CD4-positive, alpha-beta T cell (primary cell): ENCODE measurements at places on chromosomes 16 and 17.

GRCh38 chr17:66836063-66837005, 1.4 kb downstream of the CACNG5 start:
- DNase-seq = no peak

- DNase-seq = no peak
Observed at GRCh38 chr16:57889522-57889921, 81.4 kb downstream of the CNGB1 start.

DNA sequence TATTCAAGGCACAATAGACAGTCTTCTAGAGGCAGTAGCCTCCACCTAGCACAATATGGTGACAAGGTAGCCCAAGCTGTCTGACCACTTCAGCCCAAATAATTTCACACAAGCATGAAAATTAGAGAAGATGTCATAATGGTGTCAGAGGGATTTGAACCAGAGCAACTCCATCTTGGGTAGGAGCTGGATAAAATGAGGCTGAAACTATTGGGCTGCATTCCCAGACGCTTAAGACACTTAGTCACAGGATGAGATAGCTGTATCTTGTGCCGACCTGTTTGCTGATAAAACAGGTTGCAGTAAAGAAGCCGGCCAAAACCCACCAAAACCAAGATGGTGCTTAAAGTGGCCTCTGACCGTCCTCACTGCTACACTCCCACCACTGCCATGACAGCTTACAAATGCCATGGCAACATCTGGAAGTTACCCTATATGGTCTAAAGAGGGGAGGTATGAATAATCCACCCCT, 192.6 kb downstream of the CPPED1 start:
- DNase-seq = no peak

DNA sequence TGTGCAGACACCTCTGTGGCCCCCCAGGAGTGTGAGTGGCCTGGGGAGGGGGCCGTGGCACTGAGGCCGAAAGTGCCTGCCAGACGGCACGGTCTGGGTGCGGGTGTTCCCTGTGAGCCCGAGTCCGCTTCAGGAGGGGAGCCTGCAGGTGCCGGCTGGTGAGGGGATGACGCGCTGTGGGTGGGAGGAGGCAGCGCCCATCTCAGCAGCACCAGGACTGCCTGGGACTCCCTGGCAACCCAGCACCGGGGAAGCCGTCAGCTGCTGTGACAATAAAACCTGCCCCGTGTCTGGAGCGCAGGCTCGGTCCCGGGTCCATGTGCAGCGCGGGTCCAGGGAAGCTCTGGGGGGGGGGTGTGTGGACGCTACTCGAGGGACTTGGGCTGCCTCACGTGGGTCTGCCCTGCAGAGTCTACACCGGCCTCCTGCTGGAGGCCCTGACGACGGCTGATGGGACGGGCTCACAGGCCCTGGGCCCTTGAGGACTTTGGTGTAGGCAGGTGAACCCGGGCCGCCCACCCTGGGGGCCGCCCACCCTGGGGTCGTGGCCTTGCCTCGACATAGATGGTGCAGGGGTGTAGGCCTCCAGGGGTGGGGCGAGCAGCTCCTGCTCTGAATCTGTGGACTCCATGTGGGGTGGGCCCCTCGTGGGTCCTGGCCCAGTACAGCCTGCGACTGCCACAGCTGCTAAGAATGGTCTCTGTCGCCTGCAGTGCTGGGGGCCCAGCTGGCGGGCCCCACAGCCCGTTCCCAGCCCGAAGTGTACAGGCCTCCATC, 5.9 kb upstream of the RAB40C start:
- DNase-seq = no peak

- no peak for DNase-seq
Observed at GRCh38 chr17:74779501-74779900, 3.4 kb upstream of the NAT9 start.

DNA sequence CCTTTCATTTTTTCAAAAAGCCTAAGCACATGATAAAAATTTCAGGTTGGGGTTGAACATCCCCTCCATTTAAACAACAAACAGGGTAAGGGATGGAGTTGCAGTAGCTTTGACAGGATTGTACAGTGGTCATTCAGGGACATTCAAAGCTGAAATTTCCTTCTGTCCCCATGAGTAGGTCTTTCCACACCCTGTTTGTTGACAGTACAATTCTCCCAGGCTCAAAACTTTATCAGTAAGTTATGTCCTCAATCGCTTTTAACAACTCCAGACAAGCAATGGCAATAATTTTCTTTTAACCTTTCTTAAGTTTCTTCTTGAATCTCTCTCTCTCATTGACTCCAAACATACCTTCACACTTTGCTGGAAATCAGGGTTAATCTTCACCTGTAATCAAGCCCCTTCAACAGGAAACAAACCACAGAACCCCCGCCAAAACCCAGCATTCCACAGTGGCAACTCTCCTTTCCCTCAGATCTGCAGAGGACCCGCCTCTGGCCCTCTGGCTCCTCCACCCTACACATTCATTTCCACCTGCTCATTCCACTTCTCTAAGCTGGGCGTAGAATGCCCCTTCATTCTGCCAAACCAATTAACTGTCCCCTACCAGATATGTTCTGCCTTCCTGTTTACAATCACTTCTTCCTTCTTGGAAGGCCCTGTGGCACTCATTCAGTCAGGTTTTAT, 20.7 kb downstream of the TXNDC11 start:
- DNase-seq = no peak

GRCh38 chr17:55005520-55005919, 37.0 kb downstream of the STXBP4 start:
- DNase-seq = no peak

GRCh38 chr16:9077091-9077809, 14.2 kb upstream of the HAPSTR1 start:
- no peak for DNase-seq

- no peak for DNase-seq
Observed at GRCh38 chr16:88697831-88698615, 8.2 kb downstream of the RNF166 start.

- DNase-seq = no peak
Observed at GRCh38 chr17:72249441-72249840, 128.6 kb downstream of the SOX9 start.

GRCh38 chr16:13331918-13332317, 430.5 kb downstream of the SHISA9 start:
- DNase-seq = no peak

DNA sequence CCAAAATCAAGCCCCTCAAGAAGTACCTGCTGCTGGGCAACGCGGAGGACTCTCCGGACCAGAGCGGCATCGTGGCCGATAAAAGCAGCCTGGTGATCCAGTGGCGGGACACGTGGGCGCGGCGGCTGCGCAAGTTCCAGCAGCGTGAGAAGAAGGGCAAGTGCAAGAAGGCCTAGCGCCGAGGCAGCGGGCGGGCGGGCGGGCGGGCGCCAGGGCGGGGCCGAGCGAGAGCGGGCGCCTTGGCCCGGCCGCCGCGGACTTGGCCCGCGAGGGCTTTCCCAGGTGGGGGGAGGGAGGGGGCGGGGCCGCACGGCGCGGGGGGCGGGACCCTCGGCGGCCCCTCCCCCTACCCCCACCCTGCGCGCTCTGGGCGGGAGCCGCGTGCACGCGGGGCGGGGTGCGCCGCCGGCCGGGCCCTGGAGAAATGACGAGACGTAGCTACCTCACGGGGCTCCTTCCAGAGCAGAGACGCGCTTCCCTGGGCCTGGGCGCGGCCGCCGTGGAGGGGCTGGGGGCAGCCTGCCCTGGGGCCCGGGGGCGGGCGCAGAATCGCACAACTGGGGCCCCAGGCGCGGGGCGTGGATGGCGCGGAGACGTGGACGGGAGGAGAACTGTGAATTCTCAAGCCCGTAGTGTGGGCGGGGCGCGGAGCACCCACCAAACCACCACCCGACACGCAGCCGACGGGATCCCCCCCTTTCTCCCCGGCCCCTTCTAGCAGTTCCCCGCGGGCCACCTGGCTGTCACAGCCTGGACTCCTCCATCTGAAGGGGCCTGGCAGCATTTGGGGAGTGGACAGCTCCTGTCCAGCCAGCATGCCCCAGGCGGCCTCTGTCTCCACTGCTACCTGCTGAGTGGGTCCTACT, 218.7 kb downstream of the NTN1 start:
- DNase-seq = peak; percentile 57

GRCh38 chr17:48153691-48154358, 46.3 kb downstream of the SNX11 start:
- DNase-seq = no peak

GRCh38 chr16:10859020-10859419, 18.0 kb upstream of the CIITA start:
- no peak for DNase-seq

DNA sequence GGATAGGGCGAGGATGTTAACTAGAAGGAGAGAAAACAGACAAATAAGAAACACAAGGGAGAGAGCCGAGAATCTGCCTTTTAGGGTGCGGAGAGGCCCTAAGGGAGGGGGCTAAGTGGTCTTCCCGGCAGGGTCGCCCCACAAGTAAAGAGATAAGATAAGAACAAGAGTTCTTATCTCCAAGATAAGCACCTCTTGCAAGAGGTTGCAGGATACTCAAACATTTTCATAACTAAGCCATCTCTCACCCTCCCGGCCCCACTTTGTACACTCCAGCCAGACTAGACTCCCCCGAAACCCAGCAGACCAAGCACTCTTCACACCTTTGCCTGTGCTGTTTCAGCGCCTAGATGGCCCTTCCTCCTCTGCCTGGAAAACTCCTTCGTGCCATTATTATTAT, 14.3 kb downstream of the ZNF319 start:
- no peak for DNase-seq

DNA sequence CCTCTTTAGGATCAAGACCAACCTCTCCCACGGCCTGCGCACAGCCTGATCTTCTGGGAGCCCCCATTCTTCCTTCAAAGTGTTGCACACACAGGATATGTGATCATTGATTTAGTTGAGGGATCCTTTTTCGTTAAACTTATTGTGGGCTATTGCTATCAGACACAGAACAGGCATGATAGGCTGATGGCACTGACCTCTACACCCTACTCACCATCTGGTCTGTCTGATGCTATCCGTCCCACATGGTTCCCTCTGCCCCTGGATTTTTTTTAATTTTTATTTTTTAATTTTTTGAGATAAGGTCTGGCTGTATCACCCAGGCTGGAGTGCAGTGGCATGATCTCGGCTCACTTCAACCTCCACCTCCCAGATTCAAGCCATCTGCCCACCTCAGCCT, 19.2 kb upstream of the LITAF start:
- DNase-seq = no peak

DNA sequence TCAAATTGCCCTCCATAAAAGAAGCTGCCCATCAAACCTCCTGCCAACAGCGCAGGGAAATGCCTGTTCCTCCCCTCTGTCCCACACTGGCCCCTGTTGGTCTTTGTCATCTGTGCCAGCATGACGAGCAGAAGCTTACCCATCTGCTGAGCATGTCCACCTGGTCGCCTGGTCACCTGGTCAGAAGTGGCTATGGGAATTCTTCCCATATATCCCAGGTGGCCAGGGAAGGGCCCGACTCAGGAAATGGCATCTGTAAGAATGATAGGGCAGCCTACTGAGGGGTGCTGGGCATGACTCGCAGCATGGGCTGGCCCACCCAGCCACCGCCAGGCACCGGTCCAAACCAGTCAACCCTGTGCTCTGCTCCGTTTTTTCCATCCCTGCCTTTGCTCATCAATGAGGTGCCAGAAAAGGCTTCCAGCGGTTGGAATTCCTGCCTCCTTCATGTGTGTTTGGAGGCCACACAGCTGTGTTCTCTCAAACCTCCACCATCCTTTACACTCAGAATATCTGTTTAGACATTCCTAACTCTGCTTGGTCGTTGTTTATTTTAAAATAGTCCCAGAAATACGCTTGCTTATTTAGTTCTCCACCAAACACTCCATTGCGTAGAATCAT, 145.2 kb downstream of the CLEC16A start:
- DNase-seq = no peak

- DNase-seq = no peak
Observed at GRCh38 chr16:30665155-30665829, 7.1 kb downstream of the FBRS start.

GRCh38 chr17:82088838-82089722, 9.0 kb downstream of the FASN start:
- no peak for DNase-seq

DNA sequence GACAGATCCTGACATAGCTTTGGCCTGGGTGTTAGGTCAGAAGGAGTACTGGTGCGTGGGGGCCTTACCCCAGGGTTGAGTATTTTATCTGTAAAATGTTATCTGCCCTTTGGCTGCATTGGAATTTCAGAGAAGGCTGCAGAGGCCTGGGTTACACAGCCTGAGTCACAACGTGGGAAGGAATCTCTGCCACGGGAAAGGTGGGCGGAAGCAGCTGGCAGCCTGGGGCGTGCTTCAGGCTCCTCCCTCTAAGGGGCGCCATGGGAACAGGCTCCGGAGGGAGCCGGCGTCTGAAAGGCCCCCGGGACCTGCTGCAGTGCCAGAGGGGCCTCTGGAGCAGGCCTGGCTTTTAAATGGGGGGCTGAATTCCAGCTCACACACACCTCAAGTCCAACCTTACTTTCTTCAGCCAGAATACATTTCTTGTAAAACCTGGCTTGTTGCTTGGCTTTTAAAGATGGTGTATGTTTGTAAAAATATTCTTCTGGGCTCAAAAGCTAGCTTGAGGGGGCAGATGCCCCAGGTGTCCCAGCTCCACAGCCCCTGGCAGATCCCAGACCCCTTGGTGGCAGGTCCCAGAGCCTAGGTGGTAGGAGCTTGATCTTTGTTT, 142.2 kb downstream of the RAB11FIP4 start:
- no peak for DNase-seq

DNA sequence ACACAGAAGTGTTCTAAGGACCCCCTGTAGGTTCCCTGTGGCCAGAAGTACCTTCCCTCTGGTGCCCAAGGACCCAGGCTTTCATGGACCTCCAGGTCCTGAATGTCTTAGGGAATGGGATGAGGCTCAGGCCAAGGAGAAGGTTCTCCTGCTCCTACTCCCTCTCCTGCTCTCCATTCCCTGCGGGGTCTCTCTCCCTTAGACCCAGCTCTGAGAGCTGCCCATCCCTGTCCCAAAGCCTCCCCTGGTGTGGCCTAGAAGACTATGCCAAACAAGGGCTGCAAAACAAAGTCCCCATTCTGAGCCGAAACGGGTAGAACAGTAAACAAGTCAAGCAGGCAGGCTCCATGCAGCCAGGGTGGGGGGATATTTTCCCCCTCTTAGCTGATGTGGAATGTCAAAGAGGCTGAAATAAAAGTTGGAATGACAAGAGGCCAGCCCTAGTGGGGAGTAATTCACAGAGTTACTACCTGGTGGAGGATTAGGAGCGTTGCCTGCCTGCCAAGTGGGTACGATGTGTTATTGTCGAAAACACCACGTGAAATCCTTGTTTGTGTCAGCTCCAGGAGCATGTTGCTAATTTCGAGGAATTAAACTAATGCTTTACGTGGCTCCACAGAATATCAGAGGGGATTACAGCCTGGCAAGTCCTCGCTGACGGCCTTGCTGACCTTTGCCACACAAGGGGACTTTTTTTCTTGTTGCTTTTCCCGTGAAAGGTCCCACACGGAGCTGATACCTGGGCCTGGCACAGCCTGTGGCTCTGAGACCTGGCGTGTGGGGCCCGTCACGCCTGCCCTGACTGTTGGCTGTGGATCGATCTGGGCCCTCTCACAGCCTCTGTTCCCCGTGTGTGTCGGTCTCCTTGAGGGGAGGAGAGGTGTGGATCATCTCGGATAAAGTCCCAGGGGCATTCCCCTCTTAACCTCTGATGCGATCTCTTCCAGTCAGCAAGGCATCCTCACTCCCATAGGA, 2.9 kb downstream of the WFIKKN2 start:
- DNase-seq = no peak
